Activated T-helper 17 cell treated with anti-CD3 and anti-CD28 coated beads, Interleukin-2, amount 50 U/mL, for 72 hours (primary cell): ENCODE measurements at places on chromosomes 13 and 19.

DNA sequence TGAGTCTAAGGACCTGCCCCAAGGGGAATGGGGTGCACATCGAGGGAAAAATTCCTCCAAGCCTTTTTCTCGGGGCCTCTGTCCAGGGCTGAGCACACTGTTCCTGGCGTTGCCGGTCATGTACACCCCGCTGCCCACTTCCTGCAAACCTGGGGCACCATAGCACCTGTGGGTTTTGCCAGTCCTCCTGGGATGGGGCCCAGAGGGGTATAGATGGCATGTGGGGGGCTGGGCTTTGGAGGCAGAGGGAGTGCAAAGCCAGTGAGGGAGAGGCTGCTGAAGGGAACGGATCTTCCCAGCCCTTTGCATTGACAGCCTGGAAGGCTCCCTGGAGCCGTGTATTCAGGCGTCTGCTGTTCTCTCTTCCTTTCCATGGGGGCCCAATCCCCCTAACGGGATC, 187.3 kb downstream of the ZNF536 start:
- ATAC-seq: no peak

DNA sequence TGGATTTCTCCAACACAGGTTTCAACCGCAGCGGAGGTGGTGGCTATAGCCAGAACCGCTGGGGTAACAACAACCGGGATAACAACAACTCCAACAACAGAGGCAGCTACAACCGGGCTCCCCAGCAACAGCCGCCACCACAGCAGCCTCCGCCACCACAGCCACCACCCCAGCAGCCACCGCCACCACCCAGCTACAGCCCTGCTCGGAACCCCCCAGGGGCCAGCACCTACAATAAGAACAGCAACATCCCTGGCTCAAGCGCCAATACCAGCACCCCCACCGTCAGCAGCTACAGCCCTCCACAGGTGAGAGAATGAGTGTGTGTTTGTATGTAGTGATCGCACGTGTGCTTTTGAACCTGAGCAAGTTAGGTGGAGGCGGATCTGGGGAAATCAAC, 6.0 kb upstream of the CCDC97 start:
- no peak for ATAC-seq

- ATAC-seq: peak; percentile 95
Measured at GRCh38 chr19:58543826-58544590, at the start of gene TRIM28. TRIM28 (plus strand) TSS chr19:58544064; CDS start chr19:58544758, 694 bp downstream.

DNA sequence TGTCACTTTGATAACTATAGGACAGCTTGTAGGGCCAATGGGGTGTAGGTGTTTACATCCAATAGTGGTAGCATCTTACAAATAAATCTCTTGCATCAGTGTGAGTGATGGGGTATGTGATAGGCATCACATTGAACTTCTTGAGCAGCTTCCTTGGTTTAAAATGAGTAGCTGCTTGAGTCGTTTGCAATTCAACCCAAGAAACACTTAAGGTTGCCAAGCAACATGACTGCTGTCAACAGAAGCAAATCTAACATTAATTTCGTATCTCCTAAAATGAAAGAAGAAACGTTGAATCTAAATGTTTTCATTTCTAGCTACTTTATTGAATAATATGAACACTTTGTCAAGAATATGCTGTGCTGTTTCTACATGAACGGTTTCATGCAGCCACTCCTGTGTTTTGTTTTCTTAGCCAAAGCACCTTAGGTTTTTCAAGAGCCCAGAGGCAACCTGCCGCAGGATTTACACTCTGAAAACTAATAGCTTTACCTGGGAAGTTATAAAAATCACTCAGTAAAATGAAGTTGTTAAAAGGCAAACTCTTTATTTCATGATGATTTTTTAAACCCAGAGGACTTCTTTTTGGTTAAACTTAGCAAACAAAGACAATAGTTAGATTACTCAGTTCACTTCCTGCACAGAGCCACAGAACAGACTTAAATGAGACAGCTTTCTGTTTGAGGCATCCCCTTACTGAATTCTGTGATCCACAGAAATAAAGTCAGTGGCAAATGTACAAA, 305.2 kb downstream of the MTUS2 start:
- peak; percentile 90 for ATAC-seq

- peak; percentile 24 for ATAC-seq
Measured at GRCh38 chr19:51607920-51608562, 22.2 kb downstream of the SIGLEC5 start.

GRCh38 chr13:93270769-93271742, 44.4 kb downstream of the GPC6 start:
- no peak for ATAC-seq

GRCh38 chr13:108938155-108938554, 308.7 kb downstream of the MYO16 start:
- ATAC-seq: no peak

DNA sequence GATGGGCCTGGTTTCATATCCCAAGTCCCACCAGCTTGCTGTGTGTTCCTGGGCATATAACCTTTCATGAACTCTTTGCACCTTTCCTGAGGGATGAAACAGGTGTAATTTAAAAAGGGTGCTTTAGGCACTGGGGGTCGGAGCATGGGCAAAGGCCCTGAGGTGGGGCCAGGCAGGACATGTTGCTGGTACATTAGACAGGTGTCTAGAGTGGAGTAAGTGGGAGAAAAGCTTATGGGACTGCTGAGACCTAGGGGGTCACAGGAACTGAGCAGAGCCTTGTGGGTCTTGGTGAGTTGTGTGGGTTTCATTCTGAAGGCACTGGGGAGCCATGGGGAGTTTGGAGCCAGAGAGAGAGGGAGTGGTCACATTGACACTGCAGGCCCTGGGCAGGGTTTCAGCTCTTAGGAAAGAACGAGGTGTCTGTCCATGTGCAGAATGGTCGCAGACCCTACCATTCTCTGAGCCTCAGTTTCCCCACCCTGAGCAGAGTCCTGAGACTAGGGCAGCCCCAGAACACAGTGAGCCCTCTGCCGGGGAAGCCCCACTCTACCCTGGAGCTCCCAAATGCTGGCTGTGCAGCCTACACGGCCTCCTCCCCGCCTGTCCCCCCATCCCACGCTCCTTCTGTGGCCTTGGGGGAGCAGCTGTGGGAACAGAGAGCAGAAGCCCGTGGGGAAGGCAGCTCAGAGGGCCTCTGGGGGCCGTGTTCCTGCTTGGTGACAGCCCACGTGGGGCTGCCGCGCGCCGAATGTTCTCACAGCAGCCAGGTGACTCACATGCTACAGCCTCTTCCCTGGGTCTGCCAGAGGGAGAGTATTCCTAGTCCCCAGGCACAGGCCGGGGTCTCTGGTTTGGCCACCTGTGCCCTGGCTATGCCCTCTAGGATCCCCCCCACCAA, 7.3 kb upstream of the HOMER3 start:
- no peak for ATAC-seq

DNA sequence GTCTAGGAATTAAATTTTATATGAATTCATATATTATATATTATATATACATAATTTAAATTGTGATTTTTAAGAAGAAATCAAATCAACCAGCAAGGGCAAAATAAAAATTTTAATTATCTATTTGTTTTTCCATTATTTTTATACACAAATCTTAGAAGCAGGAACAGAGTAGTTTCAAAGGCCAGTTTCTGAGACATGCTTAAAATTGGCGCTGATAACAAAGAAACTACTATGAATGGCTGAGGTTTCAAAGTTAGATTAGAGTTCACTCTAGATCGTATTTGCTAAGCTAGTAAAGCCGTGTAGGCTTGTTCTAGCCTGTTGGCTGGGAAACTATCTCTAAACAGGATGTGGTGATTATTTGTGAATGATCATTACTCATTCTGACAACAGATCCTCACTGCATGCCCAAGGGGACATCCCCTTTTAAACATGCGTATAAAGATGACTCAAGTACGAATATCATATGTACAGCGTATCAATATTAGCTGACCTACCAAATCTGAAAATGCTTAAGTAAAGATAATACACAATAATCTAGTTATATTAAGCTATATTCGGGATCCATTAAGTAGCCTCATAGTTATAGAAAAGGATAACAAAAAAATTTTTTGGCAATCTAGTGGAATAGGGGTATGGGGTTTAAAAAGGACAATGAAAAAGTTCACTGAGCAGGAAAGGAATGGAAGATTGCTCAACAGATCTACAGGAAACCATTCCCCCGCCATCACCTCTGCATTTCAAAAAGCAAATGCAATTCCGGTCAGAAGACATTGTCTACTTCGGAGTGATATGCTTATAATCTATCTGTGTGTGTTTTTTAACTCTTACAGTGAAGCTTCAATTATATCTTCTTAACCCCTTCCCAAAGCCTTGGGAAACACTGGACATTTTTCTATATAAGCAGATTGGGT, 150.1 kb downstream of the SHISA2 start:
- ATAC-seq: peak; percentile 88

DNA sequence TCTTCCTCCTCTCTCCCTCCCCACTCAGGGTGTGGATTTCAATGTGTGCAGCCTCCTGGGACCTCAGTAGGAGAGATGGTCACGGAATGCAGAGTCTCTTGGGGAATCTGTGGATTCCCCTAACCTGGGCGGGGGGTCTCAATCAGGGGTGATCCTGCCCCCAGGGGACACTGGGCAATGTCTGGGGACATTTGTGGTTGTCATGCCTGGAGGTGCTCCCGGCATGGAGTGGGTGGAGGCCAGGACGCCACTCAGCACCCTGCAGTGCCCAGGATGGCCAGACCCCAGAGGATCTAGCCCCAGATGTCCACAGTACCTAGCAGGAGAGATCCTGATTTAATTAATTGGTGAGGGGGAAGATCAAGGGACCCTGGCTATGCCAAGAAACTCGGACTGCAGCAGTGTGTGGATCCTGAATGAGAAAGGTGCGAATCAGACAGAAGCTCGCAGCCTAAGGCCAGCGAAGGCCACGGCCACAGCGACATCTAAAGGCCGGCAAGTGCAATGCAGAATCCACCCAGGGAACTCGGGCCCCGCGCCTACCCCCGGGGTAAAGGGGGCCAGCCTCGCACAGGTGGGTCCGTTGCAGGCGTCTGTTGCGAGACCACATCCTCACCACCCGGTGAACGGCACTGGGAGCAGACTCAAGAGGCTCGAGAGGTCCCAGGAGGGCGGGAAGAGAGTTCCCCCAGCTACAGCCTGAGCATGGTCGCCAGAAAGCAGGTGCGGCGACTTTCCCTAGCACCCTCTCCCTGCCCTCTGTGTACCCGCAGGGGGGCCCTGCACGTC, 88.8 kb downstream of the GNG7 start:
- ATAC-seq: peak; percentile 45

GRCh38 chr13:78286748-78287147, 316.6 kb downstream of the POU4F1 start:
- ATAC-seq: no peak

GRCh38 chr13:60945396-60945795, 470.3 kb downstream of the PCDH20 start:
- no peak for ATAC-seq

- no peak for ATAC-seq
Measured at GRCh38 chr13:27493981-27494380, 43.6 kb upstream of the MTIF3 start.
